ENCODE measurements at places on chromosomes 6 and 20. TPM values are rescaled to one million over a fixed set of nuclear protein-coding genes. Genes with fewer than 3 reads are reported as not detected.

Gene COL9A3
- total RNA-seq = 137 TPM

Gene SRMS
- total RNA-seq = 0.70 TPM

Gene SLC39A7
- 105 TPM for total RNA-seq

Gene SLC22A3
- total RNA-seq = 2.8 TPM

Gene LY6G6D
- total RNA-seq = not detected

DNA sequence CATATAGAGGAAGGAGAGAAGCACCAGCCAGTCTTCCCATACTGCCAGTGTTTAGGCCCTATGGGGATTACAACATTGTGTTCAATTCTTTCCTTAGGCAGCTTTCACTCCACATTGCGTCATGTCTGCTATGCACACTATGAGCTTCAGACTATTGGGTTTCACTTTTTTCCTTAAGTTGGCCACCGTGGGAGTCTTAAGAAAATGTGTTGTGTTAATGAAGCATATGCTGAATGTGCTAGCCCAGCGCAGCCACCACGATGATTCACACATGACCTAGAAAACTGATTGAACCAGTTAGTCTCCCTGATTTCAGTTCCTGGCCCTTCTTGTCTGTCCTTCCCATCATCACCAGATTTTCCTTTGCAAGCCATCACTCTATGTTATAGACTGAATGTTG, 21.5 kb downstream of the TUBB2B start:
- DNase-seq = no peak

GRCh38 chr6:157726892-157727628, 96.0 kb upstream of the SNX9 start:
- DNase-seq = no peak

- no peak for DNase-seq
Observed at GRCh38 chr20:51985013-51985415, 182.7 kb upstream of the SALL4 start.

GRCh38 chr20:52179331-52180179, 12.0 kb downstream of the ZFP64 start:
- DNase-seq = no peak

- no peak for DNase-seq
Observed at GRCh38 chr20:58876437-58876836, 23.9 kb downstream of the GNAS start.

DNA sequence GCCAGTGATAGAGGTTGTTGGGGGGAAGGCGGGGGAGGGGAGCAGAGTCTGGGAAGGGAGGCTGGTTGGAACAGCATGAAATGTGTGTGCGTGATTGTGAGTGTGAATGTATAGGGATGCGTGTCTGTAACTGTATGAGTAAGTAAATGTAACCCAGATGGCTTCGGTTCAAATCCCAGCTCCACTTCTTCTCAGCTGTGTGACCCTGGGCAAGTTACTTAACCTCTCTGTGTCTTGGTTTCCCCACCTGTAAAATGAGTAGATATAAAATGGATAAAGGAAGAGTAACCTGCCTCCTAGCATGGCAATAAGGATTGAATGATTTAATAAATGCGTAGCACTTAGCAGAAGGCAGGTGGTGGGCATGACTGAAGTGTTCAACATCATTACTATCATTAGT, 24.1 kb downstream of the MAFB start:
- no peak for DNase-seq

GRCh38 chr6:36719126-36719525, 21.5 kb downstream of the RAB44 start:
- no peak for DNase-seq

DNA sequence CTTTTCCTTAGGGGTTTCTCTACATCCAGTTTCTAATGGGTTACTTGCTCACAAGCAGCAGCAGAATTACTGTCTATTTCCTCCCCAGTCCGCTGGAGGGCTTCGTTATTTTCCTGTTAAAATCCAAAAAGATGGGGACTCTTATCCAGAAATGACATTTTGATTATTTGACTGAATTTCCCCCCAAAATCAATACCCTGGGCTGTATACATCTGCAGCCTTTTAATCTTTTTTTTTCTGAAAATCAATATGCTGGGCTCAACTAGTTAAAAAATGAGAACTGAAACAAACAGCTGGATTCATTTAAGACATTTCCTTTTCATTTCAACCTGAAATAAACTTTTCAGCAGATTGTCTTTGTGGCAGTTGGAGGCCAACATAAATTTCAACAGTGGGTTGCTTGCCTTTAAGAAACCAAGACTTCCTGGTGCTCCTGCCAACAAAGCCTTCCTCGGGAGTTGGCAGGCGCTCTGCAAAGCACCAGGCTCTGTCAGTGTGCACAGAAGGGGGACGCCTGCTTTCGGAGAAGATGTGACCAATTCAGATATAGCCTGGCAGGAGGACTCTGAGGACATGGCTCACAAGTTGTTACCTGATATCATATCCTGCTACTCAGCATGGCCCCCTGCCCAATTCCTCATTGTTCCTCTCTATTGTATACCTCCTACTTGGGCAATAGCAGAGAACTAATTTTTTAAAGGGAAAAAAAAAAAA, 204.7 kb upstream of the ARG1 start:
- no peak for DNase-seq

DNA sequence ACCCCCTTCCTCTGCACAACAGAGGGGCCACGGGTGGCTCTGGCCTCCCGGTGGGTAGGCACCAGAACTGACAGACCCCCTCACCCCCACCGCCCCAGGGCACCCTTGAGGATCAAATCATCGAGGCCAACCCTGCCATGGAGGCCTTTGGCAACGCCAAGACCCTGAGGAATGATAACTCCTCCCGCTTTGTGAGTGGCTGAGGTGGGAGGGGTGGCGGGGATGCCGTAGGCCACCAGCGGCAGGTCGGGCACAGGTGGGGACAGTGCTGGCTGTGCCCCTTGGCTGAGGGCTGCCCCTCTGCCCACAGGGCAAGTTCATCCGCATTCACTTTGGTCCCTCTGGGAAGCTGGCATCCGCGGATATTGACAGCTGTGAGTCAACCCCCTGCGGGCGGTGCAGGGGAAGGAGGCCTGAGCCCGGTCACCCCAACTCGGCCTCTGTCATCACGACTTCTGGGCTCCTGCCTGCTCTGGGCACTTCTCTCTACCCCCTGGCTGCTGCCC, 29.1 kb downstream of the MYH7B start:
- no peak for DNase-seq

GRCh38 chr6:1893470-1894130, 283.9 kb downstream of the FOXC1 start:
- no peak for DNase-seq

DNA sequence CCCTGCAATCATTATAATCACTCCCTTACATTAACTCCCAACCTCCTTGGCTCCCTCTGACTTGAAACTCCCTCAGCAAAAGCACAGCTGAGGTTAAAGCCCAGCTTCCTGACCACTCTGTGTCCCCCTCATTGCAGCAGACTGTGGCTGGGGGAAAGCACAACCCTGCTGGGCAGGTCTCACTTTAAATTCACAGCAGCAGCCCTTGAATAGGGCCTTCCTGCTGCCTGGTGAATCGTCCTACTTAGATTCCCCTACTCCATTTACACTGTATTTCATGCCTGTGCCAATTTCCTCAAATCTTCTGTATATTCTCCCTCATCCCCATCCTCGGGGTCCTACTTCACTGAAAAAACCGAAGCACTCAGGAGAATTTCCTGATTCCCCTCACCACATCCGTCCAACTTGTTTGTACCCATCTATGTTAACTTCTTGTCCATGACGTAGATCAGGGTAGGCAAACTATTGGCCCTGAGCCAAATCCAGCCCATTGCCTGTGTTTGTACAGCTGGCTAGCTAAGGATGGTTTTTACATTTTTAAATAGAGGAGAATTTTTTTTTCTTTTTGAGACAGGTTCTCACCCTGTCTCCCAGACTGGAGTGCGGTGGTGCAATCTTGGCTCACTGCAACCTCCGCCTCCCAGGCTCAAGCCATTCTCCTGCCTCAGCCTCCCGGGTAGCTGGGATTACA, 31.5 kb upstream of the GCM1 start:
- DNase-seq = no peak

- DNase-seq = no peak
Observed at GRCh38 chr6:37303091-37303660, 45.2 kb upstream of the TMEM217 start.

DNA sequence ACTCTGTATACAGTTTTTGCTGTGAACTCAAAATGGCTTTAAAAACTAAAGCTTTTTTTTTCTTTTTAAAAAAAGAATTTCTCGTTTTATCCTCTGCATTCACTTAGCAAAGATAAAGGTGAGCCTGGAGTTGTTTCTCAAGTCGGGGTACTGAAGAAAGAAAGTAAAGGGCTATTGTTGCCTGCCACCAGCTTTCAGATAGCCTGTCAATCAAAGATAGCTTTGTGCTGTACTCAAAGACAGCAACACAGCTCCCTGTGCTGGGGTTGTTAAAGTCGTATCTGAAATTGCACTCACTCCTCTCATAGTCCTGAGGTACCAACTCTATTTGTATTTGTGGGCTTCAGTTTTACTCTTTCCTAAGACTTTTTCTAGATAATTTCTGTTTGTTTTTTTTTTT, 710.1 kb upstream of the ID4 start:
- no peak for DNase-seq

DNA sequence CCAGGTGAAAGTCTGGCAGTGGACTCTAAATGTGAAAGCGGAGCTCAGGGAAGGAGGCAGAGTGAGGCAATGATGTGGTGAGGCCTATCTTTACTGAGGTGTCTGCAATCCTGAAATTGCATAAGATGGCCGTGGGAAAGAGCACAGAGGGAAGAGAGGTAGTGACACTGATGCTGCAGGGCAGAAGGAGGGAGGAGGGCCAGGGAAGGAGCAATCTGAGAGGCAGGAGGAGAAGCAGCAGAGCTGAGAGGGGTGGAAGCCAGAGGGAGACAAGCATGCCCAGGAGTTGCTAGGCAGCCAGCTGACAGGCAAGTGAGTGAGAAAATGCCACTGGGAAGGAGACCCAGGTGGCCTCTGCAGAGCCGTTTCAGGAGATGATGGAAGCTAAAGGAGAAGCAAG, 97.4 kb upstream of the CNR1 start:
- peak; percentile 53 for DNase-seq

DNA sequence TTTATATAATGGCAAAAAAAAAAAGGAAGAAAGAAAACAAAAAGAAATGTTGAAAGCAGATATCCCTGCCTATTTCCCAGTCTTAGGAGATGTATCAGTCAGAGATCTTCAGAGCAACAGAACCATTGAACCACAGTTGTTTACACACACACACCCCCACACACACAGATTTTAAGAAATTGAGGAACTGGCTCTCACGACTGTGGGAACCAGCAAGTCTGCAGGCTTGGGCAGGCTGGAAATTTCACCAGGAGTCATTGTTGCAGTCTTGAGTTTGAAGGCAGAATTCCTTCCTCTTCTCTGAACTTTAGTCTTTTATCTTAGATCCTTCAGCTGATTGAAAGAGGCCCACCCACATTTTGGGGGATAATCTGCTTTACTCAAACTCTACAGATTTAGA, 380.9 kb downstream of the CDKAL1 start:
- DNase-seq = no peak
